ENCODE measurements at places on chromosomes 1 and 21.

GRCh38 chr1:179251675-179252074, 22.2 kb upstream of the ABL2 start:
- DNase-seq, result no peak

GRCh38 chr1:86972262-86972661, 57.8 kb downstream of the HS2ST1 start:
- no peak for DNase-seq

- DNase-seq, result no peak
Observed at GRCh38 chr1:246678816-246679793, 45.1 kb upstream of the SCCPDH start.

DNA sequence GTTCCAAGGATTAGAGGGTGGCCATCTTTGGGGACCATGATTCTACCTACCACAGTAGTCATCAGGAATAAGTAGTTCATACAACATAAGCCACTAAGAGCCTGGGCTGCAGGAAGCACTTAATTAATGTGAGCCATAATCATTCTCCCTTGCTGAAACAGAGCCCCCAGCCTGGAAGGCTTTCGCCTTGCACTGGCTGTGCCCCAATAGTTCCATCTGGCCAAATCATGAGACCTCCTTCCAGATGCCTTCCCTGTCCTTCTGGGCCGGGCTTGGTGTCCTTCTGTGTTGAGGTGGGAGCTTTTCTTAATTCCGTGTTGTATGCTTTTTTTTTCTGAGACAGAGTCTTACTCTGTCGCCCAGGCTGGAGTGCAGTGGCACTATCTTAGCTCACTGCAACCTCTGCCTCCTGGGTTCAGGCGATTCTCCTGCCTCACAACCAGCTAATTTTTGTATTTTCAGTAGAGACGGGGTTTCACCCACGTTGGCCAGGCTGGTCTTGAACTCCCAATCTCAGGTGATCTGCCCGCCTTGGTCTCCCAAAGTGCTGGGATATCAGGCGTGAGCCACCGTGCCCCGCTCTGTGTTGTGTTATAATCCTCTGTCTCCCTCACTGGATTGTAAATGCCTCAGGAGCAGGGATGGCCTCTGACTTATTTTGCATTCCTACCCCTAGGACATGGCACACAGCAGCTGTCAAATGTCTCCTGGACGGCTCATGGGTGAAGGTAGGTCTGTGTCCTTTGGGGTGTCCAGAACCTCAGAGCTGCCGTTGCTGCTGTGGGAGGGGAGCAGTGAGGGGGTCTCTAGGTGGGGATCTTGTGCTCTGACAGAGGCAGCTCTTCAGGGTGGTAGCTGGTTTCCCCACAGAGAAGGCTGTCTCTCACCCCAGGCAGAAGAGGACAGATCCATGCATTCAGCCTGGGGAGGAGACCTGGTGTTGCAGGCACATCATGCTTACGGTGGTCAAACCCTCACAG, 10.1 kb downstream of the GNG4 start:
- no peak for DNase-seq

- no peak for DNase-seq
Observed at GRCh38 chr1:209807509-209807908, 1.6 kb upstream of the IRF6 start.

GRCh38 chr1:228277491-228278431, 69.9 kb downstream of the OBSCN start:
- no peak for DNase-seq

- DNase-seq, result no peak
Observed at GRCh38 chr21:40386294-40386911, 460.6 kb downstream of the DSCAM start.

DNA sequence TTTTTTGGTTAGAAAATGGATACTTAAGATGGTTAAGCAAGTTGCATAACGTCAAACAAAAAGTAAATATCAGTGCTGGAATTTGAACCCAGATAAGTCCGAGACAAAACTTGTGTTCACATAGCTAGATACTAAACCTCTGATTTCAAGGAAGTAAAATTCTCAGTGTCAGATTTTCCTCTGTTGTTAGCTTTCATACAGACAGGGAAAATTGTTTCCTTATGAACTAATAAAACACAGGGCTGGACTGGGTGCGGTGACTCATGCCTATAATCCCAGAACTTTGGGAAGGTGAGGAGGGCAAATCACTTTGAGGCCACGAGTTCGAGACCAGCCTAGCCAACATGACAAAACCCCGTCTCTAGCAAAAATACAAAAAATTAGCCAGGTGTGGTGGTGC, 51.3 kb downstream of the PCNX2 start:
- DNase-seq, result no peak

DNA sequence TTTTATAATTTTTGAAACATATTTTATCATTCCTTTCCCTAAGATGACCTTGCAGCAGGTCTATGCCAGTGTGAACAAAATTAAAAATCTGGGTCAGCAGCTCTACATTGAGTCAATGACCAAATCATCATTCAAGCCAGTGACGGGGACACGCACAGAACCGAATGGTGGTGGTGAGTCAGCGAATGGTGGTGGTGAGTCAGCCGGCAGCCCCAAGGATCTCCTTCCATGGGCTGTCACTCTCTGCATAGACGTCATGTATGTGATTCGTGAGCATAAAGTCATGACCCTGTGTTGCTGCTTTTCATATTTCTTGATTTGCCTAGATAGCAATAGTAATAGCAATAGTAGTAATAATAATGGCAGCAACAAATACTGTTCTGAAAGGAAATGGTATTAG, 26.3 kb downstream of the PER3 start:
- no peak for DNase-seq

DNA sequence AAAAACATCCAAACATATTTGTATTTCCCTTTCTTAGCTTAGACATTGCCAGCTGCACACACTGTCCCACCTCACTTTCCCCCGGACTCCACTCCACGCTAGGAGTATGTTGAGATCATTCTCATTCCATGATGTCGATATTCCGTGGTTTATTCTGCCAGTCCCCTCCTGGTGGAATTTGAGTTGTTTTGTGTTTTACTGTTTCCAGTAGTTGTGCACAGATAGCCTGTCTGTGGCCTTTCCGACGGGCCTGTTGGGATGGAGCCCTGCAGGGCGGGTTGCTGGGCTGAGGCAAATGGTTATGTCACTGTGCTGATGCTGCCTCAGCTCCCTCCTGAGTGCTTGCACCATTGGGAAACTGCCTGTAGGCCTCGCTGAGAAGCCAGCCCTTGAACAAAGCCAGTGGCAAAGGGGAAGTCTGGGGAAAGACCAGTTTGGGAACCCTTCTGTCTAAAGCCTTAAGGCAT, 12.8 kb downstream of the TRAPPC10 start:
- no peak for DNase-seq

DNA sequence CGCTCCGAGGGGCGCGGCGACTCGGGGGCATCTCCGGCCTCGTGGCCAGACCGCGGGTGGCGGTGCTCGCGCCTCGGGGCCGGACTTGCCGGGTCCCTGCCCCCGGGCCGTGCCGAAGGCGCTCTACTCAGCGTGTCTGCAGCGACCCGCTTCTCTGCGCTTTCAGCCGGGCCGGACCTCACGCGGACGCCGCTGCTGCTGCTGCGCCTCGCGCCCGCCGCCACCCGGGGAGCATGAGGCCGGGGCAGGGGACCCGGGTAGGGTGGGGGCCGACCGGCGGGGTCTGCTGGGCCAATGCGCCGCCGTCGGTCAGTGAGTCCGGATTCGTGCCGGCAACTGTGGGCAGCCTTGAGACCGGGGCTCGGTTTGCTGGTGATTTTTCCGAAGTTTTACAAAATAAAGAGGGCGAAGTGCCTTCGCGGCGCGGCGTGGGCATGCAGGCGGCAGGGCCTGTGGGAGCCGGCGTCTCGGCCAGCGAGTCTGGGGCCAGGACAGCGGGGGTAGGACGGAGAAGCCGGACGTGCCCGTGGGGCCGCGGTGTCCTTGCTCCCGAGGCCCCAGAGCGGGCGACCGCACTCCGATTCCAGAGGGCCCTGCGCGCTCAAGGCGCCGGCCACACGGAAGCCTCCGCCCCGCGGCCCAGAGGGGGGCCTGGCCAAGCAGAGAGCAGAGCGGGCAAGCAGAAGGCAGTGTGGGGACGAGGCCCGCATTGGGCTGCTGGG, 749 bp downstream of the FAM163A start:
- DNase-seq, result no peak

DNA sequence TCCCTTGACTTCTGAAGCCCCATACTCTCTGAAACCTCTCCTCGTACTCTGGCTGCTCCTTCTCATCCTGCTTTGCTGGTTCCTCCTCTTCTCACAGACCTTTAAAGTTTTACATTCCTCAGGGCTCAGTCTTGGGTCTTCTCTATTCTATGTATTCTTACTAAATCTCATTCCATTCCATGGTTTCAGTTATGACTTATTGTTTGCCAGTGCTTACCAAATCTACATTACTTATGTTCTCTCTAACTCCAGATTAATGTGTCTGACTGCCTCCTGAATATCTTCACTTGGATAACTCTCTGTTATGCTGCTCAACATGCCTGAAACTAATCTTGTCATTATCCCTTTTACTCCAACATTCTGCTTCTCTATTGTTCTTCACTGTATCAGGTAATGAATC, 5.4 kb upstream of the SLC35D1 start:
- DNase-seq, result no peak

DNA sequence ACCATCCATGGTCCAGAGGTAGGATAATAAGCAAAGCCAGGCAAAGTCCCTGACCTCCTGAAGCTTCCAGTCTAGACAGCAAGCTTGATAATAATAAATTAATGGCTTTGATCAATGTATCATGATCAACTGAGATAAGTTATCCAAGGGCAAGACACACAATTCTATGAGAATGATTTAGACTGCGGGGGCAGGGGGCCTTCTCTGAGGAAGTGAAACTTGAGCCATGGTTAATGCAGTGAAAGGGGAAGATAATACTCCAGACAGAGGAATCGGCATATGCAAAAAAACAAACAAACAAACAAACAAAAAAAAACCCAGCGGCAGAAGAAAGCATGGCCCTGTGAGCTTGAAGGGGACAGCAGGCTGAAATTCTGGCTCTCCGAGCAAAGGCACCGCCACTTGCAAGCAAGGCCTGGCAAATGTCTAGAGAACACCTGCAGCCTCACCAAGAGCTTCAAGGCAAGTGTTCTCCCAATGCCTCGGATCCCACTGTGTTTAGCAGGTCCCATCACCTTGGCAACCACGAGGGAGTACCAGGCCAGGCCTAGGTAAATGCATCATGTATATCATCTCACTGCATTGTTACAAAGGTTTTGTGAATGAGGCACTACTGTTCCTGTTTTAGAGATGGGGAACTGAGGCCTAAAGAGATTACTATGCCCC, 24.9 kb downstream of the CSMD2 start:
- DNase-seq, result no peak

GRCh38 chr1:78665809-78666208, 16.2 kb downstream of the IFI44 start:
- no peak for DNase-seq

DNA sequence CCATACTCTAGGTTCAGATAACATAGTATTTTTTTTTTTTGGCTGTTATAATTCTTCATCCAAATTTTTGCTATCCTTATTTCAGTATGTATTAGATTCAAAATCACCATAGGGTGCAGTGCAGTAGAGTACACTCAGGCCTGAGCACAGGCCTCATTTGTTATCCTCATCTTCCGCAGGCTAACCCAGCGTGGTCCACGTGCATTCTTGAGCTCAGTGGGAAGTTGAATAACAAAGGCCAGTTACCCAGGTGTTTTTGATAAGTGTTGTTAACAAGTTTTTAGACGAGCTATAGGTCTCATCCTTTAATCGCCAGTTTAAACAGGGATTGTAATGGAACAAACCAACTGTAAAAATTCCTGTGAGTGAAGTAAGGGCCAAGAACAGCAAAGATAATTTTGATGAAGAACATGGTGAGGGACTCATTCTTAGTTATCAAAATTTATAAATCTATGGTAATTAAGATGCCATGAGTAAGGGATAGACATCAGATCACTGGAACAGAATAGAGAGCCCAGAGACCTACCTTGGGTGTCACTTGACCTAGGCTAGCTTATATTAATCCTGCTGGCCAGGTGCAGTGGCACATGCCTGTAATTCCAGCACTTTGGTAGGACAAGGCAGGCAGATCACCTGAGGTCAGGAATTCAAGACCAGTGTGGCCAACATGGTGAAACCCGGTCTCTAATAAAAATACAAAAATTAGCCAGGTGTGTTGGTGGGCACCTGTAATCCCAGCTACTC, 22.0 kb downstream of the FLVCR1 start:
- no peak for DNase-seq

DNA sequence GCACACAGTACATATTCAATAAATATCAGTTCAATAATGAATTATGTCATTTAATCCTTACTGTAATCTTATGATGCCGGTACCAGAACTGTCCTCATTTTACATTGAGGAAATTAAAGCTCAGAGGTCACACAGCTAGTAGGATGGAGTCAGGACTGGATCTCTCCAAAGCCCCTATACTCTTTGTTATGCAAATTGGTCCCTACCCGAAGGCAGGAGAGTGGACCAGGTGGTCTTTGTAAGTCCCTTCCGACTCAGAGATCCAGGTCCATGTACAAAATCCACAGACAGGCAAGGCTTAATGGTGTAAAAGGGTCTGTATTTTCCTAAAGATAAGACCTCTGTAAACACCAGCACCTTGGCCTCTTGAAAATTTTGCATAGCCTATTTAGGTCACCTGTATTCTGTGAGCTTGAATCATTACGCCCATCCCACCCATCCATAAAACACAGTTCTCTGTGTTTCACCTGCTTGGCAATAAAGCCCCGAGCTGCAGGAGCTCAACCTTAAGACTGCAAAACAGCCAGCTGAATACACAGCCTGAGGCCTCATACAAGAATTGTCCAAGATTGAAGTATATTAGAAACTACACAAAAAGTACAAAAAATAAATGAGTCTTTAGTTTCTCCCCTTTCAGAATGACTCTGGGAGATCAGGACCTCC, 41.7 kb downstream of the PLXNA2 start:
- no peak for DNase-seq

DNA sequence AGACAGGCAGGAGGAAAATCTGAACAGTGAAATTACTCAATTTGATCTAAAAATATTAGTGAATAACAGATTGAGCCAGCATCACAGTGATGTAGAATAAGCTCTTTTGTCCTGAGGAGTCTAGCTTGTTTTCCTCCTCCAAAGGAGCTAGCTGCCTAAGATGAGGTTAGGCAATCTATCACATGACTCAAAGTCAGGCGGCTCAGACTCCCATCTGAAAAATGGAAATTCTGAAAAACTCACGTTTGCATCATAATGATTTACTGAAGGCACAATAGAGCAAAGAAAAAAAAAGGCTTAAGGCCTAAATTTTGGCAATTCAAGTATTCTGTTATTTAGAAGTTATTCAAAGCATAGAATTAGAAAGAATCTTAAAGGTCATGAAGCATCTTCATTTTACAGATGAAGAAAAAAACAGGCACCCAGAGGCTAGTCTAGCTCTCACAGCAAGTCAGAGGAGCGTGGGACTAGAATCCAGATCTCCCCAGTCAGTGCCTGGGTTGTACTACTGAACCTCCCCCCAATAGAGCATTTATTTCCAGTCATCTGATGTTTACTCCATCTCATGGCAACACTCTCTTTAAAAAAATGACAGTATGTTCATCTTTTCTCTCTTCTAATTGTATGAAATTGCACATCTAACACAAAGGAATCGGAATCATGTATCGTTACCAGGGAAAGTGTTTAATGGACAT, 62.5 kb upstream of the ATF3 start:
- DNase-seq, result no peak

GRCh38 chr1:184562806-184563205, 176.0 kb downstream of the C1orf21 start:
- no peak for DNase-seq

- DNase-seq, result no peak
Observed at GRCh38 chr1:29719253-29719652, 482.9 kb downstream of the PTPRU start.

Measured in GM12892 (cell line).